ENCODE measurements at places on chromosomes 3 and 15.

DNA sequence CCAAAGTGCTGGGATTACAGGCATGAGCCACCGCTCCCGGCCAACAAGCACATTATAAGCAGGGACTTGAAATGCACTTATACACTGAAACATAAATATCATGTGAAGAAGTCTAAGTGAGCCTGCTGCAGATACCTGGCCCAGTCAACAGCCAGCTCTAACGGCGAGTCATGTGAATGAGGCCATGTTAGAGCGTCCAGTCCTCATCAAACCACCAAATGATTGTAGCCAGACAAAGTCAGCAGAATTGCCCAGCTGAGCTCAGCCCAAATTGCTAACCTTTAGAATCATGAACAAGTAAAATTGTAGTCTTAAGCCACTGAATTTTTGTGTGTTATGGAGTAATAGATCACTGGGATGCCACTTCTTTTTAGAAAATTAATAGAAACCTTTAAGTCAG lies 37.8 kb upstream of the UACA start:
- DNase-seq: no peak

- no peak for DNase-seq
Observed at GRCh38 chr3:19147905-19148767, at the start of gene KCNH8. KCNH8 (plus strand) TSS chr3:19148510; CDS start chr3:19148720, 210 bp downstream.

- DNase-seq: no peak
Observed at GRCh38 chr3:141795276-141795675, 32.1 kb downstream of the GRK7 start.

- no peak for DNase-seq
Observed at GRCh38 chr15:98815207-98815606, 166.9 kb downstream of the IGF1R start.

- no peak for DNase-seq
Observed at GRCh38 chr15:79680720-79681119, 216.1 kb downstream of the MTHFS start.

GRCh38 chr3:48598323-48599076 lies 3.4 kb upstream of the COL7A1 start:
- DNase-seq: no peak

DNA sequence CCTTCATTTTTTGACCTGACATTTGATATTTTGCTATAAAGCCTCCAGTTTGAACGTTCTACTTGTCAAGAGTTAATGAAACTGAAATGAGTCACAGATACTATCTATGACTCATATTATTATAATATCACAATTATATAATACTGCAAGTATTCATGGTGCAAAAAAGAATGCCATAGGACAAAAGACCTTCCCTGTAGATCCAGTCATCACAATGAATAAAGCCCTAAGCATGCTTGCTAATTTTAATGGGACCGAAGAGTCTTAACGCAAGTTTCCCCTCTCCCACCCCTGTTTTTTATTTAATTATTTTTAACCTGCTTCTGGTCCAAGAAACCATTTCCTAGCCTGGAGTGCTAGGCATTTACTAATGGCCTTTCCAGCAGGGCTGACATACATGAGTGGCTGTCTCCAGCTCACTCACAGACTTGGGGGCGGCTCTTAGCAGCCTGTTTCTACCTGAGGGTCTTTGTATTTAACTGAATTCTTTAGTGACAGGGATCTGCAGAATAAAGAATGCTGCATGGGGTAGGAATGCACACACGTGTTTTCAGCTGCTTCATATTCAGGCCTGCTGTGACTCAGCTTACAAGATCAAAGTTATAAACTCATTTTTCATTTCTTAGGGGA lies 61.2 kb downstream of the THBS1 start:
- DNase-seq: no peak

- no peak for DNase-seq
Observed at GRCh38 chr3:194532591-194532990, 45.8 kb upstream of the ATP13A3 start.

- DNase-seq: no peak
Observed at GRCh38 chr3:8768364-8769087, 887 bp downstream of the OXTR start.
